B cell (primary cell): ENCODE measurements at places on chromosomes 7 and 10. TPM values are rescaled to one million over a fixed set of nuclear protein-coding genes. Genes with fewer than 3 reads are reported as not detected.
A peak's percentile ranks its signal among the peaks of the same experiment; 100 is the strongest.

NRCAM gene
- total RNA-seq = 3.6 and 4.6 TPM in 2 replicates

C10orf62 gene
- not detected in 2 replicates for total RNA-seq

LIPF gene
- total RNA-seq = not detected in 2 replicates

NCOA4 gene
- 69.7 and 71.2 TPM in 2 replicates for total RNA-seq

PSMA2 gene
- 40.6 and 47.8 TPM in 2 replicates for total RNA-seq

ADAMTS14 gene
- total RNA-seq = not detected in 2 replicates

DNA sequence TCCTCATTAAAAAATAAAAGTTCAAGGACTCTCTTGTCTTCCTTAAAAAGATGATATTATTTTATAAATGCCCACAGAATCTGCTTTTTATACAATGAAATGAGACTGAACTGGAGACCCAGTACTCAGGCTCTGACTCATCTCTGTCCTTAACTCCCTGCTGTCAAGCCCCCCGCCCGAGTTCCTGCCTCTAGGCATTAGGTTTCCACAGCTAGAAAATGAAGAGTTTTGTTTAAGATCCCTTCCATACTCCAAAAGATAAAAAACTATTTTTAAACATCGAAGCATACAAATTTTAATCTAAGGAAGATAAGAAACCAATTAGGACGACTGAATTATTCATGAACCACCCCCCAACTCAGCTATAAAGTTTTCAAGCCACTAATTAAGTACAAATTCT is 97.7 kb upstream of the FEZF1 start:
- no peak for DNase-seq

DNA sequence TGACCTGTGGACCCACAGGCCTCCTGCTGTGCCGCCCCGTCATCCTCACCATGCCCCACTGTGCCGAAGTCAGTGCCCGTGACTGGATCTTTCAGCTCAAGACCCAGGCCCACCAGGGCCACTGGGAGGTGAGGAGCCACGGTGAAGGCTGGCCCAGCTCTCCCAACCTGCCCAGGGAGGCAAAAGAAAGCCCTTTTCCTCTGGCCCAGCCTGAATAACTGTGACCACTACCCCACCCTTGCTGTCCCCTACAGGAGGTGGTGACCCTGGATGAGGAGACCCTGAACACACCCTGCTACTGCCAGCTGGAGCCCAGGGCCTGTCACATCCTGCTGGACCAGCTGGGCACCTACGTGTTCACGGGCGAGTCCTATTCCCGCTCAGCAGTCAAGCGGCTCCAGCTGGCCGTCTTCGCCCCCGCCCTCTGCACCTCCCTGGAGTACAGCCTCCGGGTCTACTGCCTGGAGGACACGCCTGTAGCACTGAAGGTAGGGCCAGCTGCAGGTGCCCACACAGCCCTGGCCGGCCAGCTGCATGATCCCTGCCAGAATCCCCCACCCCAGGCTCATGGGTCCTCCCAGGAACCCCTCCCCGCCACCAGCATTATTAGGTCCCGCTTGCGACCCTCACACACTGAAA is 25.5 kb upstream of the SLC29A3 start:
- no peak for DNase-seq

DNA sequence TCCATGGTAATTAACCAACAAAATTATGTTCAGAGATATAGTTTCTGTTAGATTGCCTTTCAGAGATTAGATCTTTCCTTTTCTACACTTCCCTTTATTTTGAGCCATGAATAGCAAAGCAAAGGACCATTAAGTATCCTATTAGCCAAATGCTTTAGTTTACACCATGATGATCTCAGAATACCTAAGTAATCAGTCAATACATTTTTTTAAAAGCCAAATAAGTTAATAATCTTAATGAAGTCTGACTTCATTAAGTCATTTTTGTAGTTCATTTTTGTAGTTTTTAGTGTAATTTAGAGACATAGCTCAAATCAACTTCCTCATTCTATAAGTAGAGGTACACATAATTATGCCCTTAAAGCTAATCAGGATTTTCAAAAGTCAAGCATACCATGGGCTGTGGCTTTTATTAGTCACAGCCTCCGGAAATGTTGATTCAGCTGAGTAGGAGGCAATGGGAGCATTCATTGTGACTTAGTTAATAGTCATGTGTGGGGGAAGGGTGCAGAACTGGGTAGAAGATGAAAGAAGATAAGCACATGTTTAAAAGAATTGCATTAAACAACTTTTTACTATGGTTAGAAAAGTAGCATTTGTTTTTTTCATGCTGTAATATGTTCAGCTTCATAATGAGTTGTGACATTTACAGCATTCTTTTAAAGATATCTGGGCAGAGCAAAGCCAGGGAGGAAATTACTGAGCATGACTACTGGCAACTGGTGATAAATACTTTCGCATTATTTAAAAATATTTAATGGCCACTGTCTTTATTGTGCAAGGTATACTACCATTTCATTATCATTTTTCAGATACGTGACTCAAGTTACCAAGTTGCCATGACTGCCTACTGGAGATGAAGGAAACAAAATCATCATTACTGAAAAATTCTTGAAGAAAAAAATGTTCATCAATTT is 57.3 kb upstream of the CCDC71L start:
- peak; percentile 73 for DNase-seq

- no peak for DNase-seq
Measured at GRCh38 chr7:96833676-96834453, 124.2 kb upstream of the SEM1 start.

DNA sequence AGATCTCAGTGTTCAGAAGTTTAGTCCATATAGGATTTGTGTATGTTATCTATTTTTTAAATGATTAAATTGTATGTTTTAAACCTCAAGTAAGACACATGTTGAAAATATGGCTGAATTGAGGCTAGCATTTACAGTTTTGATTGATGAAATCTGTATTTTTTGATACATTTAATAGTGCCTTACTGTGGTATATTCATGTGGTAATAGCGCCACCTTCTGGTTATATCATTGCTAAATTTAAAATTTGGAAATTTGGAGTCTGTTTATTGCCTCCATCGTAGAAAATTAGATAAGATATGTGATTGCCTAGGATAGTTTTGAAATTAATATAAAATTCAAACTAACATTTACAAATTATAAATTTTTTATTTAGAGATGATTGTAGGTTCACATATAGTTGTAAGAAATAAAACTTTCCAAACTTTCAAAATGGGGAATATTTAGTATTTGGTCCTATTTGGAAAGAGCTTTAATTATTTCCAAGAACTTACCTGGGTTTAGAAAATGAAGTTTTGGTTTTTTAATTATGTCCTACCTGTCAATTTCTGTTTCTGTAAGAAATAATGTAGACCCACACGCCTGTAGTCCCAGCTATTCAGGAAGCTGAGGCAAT is 19.1 kb upstream of the ARMS2 start:
- peak; percentile 66 for DNase-seq

DNA sequence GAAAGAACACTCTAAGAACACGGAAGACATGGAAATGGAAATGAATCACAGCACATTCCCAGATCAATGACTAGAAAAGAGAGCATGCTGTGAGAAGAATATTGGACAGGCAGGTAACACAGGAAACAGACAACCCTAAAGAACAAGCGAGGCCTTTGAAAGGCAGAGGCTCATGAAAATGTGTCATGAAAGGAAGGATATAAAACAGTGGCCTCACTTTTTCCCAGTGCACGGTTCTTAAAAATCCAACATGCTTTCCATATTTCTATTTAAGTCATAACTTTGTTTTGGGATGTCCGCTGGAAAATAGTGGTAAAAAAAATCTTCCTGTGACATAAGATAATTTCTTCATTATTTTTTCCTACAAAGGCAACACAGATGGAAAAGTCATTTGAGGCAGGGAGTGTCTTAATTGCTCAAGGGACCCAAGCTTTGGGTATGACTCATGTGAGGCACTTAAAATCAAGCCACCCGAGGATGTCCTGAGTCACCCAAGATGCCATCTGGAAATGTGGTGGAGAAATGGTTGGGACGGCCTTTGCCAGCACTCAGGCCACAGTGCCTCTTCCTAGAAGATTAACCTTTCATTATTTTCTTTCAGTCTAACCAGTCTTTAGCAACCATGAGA is 17.0 kb downstream of the ITIH5 start:
- DNase-seq = no peak
